Stimulated activated naive CD4-positive, alpha-beta T cell treated with Interleukin-2 at 50 U/mL for 16 hours (primary cell): ENCODE measurements at places on chromosomes 6 and 20.

GRCh38 chr6:12476484-12476883, 186.3 kb downstream of the EDN1 start:
- no peak for DNase-seq

DNA sequence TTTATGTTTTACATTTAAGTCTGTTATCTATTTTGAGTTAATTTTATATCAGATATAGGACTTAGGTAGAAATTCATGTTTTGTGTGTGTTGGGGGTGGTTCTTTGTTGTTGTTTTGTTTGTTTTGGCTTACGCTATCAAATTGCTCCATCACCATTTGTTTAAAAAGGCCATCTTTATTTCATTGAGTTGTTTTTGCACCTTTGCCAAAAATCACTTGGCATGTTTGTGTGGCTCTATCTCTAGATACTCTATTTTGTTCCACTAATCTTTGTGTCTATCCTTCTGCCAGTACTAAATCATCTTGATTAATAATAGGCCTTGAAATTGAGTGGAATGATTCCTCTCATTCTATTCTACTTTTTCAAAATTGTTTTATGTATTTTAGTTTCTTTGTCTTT, 7.4 kb downstream of the CYP39A1 start:
- DNase-seq: no peak

DNA sequence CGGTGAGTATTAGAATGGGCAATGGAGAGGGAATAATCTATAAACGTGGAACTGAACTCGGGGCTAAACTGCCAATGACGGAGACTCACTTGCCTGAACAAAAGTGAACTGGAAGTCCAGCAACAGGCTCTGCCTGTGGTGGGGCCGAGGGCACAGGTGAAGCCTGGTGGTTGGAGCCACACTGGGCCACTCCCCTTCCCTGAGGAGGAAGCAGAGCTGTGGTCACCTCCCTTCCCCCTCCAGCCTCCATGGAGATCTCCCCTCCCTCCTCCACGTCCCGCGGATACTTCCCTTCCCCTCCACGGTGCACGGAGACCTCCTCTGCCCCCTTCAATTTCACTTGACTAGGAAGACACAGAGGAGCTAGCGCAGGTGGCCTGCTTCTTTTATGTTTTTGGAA, 14.7 kb upstream of the DSP start:
- DNase-seq: no peak

DNA sequence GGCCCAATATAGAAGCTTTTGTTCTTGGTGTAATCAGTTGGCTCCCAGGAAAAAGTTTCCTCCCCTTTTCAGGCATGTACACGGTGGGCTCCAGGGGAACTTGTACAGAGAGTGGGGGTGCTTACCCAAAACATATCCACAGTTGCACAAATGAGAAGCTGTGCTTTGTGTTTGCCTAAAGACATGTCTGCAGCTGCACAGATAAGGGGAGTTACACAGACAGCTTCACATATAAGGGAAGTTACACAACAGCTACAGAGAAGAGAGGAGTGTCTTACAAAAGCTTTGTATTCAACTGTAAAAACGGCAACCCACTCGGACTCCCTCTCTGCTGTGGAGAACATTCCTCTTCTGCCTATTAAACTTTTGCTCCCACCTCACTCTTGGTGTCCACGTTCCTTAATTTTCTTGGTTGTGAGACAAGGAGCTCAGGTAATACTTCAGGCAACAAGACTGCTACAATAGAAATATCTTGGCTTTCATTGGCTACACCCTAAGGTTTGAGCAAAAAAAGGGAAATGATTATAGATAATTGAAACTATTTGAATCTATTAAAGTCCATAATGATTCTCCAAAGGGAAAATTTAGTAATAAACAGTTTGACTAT, 7.4 kb upstream of the PNRC1 start:
- DNase-seq: no peak

- DNase-seq: no peak
These were observed 361.1 kb downstream of the FARS2 start for GRCh38 chr6:5622276-5623005.

DNA sequence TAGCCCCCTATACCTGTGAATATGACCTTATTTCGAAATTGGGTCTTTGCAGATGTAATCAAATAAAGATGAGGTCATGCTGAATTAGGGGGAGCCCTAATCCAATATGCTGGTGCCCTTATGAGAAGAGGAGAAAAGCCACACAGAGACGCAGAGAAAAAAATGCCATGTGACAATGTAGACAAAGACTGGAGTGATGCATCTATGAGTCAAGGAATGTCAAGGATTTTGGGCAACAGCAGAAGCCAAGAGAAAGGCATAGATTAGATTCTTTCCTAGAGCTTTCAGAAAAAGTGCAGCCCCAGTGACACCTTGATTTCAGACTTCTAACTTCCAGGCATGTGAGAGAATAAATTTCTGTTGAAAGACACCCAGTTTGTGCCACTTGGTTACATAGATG, 47.4 kb upstream of the HS3ST5 start:
- no peak for DNase-seq

GRCh38 chr6:98433325-98434056, 400.9 kb upstream of the POU3F2 start:
- no peak for DNase-seq

DNA sequence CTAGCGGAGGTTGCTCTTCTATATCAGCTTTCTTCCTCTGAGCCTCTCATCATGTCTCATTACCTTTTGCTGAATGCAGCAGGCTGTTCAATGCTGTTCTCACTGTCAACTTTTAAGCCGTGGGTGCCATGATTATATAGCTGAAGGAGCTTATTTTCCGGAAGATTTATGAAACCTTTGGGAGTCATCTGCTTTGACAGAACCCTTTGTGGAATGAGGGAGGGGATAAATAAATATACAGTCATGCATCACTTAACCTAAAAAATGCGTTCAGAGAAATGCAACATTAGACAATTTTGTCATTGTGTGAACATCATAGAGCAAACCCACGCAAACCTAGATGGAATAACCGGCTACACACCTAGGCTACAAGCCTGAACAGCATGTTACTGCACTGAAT, 102.2 kb upstream of the AKAP12 start:
- DNase-seq: no peak

DNA sequence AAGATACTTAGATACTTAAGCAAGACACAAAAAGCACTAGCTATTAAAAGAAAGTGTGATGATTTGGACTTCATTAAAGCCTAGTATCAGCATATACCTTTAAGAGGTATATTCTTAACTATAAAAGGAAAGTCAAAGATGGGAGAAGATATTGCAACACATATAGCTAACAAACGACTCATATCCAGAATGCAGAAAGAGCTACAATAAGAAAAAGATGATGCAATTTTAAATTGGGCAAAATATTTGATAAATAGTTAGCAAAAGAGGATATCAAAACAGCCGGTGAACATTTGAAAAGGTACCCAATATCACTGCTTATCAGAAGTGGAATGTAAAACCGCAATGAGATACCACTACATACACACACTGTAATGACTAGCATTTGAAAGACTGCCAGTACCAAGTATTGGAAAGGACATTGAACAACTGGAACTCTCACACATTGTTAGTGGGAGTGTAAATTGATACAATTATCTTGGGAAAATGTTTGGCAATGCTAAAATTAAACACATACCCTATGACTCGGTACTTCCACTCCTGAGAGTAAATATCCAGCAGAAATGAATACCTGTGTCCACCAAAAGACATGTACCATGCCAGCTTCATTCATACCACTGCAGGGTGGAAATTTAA, 25.7 kb downstream of the MUC22 start:
- DNase-seq: no peak
